Astrocyte of the spinal cord (primary cell): ENCODE measurements at places on chromosomes 4 and X.

- DNase-seq: no peak
These were observed 1148.9 kb downstream of the STIM2 start for GRCh38 chr4:28009541-28009940.

DNA sequence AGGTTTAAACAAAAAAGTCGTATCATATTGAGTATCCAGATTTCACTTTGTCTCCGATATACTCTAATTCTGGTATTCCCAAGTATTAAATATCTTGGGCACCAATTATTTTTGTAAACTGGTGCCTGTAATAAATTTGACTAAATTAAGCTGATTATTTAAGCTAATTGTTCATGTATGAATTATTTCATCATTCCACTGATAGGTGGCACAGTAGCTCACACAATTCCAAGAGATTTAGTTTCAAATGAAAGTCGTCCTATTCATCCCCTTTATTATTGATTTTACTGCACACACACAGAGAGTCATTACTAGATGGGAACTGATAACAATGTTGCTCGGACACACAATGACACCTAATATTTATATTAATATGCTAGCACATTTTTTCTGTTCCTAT is 432.4 kb downstream of the DMD start:
- DNase-seq: no peak

GRCh38 chrX:19765628-19766027 is 121.8 kb downstream of the SH3KBP1 start:
- no peak for DNase-seq

DNA sequence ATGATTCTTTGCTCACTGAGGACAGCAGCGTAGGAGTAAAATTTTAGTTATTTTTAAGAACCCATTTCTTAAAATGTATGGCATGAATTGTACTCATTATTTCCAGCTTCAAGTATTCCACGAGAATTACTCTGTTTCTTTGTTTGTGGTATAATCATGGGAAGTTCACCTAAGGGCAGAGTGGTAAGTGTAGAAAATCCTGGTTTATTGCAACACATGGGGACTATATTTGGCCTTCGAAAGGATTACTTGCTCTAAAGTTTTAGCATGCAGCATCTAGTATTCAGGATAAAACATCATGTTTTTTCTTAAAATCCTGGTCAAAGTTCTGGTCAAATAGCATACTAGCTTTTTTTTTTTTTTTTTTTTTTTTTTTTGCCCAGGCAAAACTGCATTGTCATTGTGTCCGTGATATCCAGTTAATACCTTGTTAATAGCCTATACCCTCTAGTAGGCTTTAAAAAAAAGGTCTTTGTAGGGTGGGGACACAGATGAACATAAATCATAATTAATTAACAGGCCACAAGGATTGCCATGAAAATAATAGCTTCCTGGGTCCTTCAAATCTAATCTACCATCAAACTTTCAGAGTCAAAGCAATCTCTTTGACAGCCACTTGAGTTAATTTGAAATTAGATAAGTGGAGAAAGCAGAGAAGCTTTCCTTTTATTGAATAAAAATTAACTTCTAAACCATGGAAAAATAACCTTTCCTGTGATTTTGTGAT is 44.6 kb upstream of the VEGFC start:
- DNase-seq: no peak

- no peak for DNase-seq
These were observed 15.0 kb upstream of the NAT8L start for GRCh38 chr4:2044119-2044485.

GRCh38 chr4:168743601-168744000 is 246.7 kb downstream of the PALLD start:
- DNase-seq: peak; percentile 75

DNA sequence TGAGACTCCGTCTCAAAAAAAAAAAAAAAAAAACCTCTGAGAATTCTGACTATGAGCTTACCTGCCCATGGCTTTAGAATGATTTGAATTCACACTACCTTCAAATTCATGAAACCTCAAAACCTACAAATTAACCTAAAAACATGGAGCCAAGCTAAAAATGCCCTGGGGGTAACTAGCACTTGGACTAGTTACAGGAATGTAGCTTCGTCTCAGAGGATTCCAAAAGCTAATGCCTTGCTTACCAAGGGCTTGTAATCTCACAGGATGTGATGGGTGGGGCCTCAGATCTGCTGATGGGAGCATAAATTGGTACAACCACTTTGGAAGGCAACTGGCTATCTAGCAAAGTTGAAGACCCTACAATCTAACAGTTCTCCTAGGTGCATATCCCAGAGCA is 79.4 kb upstream of the SPRY1 start:
- DNase-seq: no peak

- no peak for DNase-seq
These were observed 1.8 kb upstream of the HGFAC start for GRCh38 chr4:3440011-3440410.

DNA sequence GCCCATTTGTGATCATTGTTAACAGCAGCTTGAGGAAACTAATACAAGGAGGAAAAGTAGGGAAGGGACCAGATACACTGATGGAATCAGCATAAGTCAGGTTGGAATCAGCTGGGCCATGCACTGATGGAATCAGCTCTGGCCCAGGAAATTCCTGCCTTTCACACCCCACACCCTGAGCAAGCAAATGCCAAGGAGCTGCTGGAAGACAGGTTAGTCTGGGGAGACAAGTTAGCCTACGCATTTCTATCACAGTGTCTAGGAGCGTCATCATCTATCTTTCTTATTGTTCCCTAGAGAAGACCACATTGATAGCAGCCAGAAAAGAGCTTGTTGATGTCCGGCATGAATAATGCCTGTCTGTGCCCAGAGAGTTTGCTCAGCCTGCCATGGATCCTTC is 16.2 kb upstream of the CEP135 start:
- DNase-seq: no peak

DNA sequence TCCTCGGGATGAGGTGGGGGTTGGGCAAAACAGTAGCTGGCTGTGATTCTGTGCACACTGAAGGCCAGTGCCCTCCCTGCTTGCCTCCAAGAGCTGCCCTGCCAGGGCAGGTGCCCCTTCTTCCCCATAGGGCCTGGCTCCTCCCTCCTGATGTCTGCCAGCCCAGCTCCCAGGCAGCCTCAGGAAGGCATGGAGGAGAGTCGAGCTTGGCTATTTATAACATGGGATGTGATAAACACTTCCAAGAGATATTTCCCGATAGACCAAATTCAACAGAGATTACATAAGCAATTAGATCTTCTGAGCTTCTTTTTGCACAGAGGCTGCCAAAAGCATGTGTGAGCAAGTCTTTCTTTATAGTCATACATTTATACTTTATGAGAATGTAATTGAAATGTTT is 45.3 kb upstream of the PJA1 start:
- no peak for DNase-seq

DNA sequence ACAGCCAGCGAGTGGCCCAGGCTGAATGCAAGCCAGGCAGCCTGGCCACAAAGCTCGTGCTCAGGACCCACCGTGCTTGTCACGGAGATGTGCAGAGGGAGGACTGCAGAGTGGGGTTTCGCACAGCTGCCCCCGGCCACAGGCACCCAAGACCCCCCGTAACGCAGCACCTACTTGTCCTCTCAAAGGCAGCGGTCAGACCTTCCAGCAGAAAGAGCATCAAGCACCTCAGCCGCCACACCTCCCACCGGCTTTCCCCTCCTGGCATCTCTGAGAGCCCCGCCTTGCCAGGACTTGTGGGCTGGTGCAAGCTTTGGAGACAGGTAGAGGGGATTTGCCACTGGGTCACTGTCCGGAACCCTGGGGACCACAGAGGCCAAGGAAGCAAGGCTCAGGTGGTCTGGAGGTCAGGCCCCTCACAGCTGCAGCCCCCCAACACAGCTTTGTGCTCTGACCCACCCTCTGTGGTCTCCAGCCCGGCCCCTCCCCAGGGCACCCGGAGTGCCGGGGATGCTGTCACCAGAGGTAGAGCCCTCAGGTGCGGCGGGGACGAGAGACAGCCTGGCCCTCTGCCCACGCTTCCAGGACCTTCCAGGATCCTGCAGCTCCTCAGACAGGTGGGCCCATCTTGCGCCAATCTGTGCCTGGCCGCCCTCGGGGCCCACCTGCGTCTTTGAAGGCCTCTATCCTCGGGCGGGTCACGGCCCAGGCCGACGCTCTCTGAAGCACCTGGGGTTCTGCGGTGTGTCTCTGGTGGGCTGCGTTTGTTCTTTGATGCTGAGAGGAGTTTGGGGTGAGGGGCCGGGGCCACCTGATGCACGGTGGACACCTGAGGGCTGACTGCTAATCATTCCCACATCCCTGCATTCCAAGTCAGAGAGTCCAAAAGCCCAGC is 34.4 kb upstream of the HMX1 start:
- DNase-seq: no peak

DNA sequence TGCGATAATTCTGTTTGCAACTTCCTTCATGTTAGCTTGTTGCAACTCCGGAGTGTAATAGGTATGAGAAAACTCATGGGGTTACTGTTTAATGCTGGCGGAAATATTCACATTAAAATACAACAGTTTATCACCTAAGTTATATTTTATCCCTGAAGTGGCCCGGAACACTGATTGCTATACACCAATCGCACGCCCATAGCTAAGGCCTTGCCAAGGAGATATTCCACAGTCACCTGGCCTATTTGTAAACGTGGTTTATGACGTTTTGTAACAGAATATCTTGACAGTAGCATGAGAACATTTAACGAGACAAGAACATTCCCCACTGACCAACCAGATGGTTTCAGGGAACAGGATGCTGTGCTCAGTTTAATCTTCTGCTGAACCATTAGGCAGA is 23.2 kb upstream of the FAM90A26 start:
- no peak for DNase-seq

DNA sequence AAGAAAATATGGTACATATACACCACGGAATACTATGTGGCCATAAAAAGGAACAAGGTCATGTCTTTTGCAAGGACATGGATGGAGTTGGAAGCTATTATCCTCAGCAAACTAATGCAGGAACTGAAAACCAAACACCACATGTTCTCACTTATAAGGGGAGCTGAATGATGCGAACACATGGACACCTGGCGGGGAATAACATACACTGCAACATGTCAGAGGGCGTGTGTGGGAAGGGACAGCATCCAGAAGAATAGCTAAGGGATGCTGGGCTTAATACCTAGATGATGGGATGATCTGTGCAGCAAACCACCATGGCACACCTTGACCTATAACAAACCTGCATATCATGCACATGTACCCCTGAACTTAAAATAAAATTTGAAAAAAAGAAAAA is 19.5 kb upstream of the CNKSR2 start:
- DNase-seq: no peak

DNA sequence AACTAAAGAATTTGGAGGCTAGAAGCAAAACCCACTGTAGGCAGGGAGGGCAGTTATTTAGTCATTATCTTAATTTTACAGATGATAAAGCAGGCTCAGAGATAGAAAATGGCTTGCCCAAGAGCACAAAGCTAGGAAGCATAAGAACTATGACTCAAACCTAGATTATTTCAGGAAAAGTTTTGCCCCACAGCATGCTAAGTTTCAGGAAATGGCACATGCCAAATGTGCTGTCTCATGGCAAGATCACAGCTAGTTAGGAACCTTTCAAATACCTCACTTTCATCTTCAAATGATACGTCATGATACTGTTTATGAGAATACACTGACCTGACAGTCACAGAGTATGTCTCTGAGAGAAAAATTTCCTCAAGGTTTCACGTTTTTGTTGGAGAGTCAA is 78.5 kb upstream of the SPANXC start:
- no peak for DNase-seq

GRCh38 chr4:48565362-48566033 is 75.4 kb downstream of the ZAR1 start:
- DNase-seq: no peak

DNA sequence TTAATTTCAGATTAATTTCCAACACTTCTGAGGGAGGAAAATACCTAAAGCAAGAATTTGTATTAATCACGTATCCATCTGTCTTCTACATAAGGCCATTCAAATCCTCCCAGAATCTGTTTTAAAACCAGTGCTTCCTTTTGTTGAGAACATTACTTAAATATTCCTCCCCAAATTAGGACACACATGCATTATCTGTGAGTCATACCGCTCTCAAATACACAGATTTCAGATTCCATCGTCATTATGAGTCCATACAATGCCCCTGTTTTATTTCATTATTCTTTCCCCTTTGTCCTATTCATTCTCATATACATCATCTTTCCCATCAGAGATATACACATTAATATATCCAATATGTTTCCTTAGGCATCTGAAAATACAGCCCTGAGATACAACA is 57.3 kb upstream of the PRSS12 start:
- peak; percentile 16 for DNase-seq

DNA sequence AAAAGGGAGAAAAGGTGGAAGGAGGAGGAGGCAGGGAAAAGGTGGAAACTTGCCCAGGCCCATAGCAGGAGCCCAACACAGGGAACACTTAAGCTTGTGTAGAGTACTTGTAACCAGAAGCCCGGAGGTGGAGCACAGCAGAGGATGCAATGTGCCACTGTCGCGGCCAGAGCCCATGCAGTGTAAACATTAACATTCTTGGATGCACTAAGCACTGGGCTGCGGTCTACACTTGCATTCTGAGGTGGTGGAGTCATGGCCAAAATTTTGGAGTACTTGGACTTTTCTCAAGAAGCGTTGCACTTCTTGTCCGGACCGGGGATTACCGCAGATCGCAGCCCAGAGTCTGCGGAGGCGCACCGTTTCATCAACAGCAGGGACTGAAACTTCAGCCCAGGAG is 4.5 kb upstream of the RHOXF1 start:
- DNase-seq: no peak

DNA sequence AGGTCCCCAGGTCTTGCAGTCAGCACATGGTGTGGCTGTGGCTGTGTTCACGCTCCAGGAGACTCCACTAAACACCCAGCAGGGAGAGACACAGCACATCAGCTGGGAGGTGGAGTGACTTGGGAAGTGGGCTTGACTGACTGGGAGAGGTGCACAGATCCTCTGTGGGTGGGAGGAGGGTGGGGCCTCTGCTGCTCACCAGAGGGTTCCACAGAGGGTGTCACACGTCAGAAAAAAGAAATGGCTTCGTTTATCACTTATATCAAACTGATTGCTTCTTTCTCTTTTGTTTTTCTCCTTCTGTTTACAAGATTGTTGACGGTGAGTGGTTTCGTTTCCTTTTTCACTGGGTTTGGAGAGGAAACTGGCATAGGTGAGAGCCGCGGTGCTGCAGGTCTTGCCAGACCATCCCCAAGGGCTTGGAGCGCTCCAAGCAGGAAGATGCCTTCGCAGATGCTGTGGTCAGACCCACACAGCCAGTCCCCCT is 24.8 kb upstream of the FAM193A start:
- DNase-seq: no peak

DNA sequence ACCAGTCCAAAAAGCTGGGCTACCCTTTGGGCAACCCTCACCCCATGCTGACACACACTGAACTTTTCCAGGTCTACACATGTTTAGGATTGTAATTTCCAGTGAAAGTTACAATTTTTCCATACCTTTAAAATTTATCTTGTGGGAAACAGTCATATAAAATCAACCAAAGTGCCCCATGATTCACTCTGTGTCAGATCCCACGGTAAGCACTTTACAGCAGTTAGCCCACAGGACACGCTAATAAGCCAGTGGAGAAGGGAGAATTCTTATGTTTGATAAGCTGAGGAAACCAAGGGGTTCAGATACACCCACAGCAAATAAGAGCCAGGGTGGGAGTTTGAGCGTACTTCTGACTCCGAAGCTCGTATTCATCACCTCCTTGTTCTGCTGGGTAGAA is 72.4 kb upstream of the TBL1X start:
- DNase-seq: no peak
